ENCODE measurements at places on chromosomes 13 and 19. TPM values are rescaled to one million over a fixed set of nuclear protein-coding genes. Genes with fewer than 3 reads are reported as not detected.

GRCh38 chr19:43782311-43782660, 1.5 kb upstream of the KCNN4 start:
- no peak for DNase-seq

DNA sequence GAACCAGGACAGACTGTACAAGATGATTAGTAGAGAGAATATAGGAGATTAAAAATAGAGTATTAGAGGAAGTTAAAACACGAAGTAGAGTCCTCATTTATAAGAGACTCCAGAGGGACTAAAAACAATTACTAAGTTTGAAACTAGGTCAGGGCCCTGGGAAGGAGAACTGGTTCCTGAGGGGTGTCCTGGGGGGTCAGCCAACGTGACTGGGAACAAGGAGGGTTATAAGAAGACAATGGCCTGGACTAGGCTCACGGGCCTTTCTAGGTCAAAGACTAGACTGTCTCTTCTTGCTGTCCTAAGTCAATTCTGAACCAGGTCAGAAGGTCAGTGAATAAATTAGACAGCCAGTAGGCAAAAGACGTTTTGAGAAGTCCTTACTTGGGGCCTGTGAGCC, 165.3 kb downstream of the IER2 start:
- DNase-seq = no peak

DNA sequence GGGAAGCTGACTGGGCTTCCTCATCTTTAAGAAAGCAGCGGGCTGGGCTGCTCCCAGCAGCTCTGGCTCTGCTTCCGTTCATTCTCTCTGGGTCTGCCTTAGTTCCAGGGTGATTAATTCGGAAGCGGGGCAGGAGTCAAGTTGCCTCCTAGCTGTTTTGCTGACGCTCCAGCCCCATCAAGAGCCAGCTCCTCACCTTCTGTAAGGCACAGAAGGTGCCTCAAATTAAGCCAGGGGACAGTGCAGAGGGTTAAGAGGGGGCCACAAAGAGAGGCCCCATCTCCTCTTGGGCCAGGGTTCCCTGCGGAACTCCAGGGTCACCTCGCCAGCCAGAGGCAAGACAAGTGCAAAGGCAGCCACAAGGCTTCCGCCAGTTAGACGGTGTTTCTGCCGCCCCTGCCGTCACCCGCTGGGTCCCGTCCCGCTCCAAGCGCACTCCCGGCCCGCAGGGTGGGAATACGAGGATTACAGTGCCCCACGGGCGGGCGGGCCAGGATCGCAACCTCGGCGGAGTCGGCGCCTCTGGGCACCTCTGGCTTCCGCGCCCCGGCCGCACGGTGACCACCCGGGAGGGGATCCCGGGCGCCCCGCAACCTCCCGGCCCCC, 508 bp downstream of the SLC15A1 start:
- DNase-seq = peak; percentile 10

- DNase-seq = peak; percentile 6
Observed at GRCh38 chr13:104577071-104577815, 1511.0 kb upstream of the SLC10A2 start.

- peak; percentile 77 for DNase-seq
Observed at GRCh38 chr19:41263042-41263849, 926 bp upstream of the HNRNPUL1 start.

- peak; percentile 17 for DNase-seq
Observed at GRCh38 chr13:27476943-27477703, 26.8 kb upstream of the MTIF3 start.

- no peak for DNase-seq
Observed at GRCh38 chr13:78326633-78327032, 276.7 kb downstream of the POU4F1 start.

- no peak for DNase-seq
Observed at GRCh38 chr19:41426116-41426841, 895 bp downstream of the B3GNT8 start.

DNA sequence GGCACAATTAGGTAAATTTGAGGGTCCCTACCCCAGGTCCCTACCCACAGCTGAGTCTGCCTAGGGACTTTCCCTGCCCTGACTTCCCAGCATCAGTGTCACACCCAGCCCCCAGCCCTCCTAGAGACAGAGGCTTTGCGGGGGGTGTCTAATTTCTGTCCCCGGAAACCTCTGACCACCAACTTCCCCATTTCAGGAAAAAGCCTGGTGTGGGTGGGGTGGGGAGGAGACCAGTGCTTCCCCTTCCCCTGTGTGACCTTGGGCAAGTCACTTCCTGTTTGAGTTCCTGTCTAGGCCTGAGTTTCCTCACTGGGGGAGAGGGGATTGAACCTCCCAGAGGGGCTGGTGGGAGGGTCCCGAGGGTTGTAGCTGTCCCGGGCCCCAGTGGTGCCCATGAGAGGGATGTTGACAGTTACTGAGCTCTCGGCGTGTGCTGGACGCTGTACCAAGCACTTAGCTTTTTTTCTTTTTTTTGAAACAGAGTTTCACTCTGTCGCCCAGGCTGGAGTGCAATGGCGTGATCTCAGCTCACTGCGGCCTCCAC, 7.9 kb downstream of the VASP start:
- DNase-seq = no peak

GRCh38 chr13:113551081-113552000, 33.2 kb upstream of the TFDP1 start:
- DNase-seq = no peak

ZNF850 gene
- total RNA-seq = 4.4 TPM

RAB20 gene
- 9.3 TPM for total RNA-seq

ZNF493 gene
- 1.5 TPM for total RNA-seq

Data from M059J (cell line).